ENCODE measurements at places on chromosomes 13 and 19.

DNA sequence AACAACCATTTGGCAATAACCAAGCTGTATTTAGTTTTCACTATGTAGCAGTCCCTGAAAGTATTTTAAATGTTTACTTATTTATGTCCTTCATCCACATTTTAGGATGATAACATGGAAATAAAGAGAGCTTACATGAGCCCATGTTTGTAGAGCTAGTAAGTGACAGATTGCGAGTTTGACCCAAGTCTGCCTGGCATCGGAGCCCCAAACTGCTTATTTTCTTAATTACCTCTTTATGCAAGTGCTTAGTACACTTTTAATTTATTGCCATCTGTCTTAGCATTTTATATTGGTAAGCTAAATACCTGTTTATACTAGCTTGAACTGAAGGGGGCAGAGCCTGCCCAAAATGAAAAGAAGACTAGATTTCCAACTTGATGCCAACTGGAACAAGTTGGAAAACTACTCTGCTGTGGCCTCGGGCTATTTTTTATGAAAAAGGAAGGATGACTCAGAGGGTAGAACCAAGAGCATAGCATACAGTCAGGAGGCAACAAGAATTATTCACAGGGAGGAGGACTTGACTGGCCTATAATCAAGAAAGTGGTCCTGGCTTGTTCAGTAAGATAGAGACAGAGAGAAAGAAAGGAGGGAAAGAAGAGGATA lies 150.2 kb downstream of the NDFIP2 start:
- peak; percentile 11 for DNase-seq

- no peak for DNase-seq
Observed at GRCh38 chr13:93953841-93954240, 525.6 kb downstream of the DCT start.

- DNase-seq: no peak
Observed at GRCh38 chr13:23059173-23059572, 121.6 kb upstream of the SGCG start.

- DNase-seq: no peak
Observed at GRCh38 chr19:1911995-1912394, 6.8 kb downstream of the ADAT3 start.

GRCh38 chr19:52700673-52701072 lies 34.2 kb downstream of the ZNF611 start:
- DNase-seq: no peak

- no peak for DNase-seq
Observed at GRCh38 chr13:51534041-51534817, 50.0 kb upstream of the WDFY2 start.

GRCh38 chr19:54106716-54107115 lies 4.1 kb downstream of the NDUFA3 start:
- no peak for DNase-seq

GRCh38 chr19:52689843-52690368 lies 44.9 kb downstream of the ZNF611 start:
- no peak for DNase-seq

- no peak for DNase-seq
Observed at GRCh38 chr19:28700176-28700575, 512.8 kb downstream of the UQCRFS1 start.

- peak; percentile 44 for DNase-seq
Observed at GRCh38 chr19:18322318-18322758, 538 bp downstream of the LSM4 start.

- DNase-seq: no peak
Observed at GRCh38 chr13:33281951-33282595, 3.5 kb downstream of the STARD13 start.

- no peak for DNase-seq
Observed at GRCh38 chr19:54650108-54650655, 12.6 kb upstream of the LILRB4 start.

DNA sequence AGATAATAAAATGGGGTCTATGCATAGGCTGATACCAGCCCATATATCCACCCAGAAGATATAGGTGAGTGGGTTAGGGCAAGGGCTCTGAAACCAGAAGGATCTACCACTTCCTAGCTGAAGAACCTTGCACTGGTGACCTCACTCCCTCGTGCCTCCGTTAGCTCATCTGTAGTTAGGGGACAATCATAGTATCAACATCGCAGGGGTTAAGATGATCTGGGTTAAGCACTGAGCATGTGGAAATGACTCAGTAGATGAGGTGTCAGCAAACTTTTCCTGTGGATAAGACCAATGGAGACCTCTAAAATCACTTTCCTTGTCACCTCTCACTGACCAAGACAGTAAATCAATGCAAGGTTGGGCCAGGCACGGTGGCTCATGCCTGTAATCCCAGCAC lies 30.5 kb downstream of the TNFSF14 start:
- DNase-seq: no peak

DNA sequence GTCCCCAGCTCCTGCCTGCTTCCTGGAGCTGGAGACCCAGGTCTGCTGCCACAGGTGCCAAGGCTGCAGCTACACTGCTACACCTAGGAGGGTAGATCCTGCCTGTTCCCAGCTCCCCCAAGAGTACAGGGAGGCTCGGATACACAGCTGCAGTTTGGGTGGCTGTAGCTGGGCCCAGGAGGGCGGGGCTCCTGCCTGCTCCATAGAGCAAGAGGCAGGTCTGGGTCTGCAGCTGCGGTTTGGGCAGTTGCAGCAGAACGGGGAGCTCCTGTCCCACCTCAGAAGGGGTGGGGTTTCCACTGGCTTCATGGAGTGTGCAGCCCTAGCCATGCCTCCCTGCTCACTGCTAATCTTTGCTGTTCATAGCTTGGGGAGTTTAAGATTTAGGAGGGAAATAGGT lies 199.0 kb downstream of the NUFIP1 start:
- no peak for DNase-seq

- DNase-seq: no peak
Observed at GRCh38 chr13:40383132-40383531, 283.3 kb downstream of the FOXO1 start.

GRCh38 chr13:39765801-39766463 lies 110.5 kb downstream of the COG6 start:
- peak; percentile 95 for DNase-seq

DNA sequence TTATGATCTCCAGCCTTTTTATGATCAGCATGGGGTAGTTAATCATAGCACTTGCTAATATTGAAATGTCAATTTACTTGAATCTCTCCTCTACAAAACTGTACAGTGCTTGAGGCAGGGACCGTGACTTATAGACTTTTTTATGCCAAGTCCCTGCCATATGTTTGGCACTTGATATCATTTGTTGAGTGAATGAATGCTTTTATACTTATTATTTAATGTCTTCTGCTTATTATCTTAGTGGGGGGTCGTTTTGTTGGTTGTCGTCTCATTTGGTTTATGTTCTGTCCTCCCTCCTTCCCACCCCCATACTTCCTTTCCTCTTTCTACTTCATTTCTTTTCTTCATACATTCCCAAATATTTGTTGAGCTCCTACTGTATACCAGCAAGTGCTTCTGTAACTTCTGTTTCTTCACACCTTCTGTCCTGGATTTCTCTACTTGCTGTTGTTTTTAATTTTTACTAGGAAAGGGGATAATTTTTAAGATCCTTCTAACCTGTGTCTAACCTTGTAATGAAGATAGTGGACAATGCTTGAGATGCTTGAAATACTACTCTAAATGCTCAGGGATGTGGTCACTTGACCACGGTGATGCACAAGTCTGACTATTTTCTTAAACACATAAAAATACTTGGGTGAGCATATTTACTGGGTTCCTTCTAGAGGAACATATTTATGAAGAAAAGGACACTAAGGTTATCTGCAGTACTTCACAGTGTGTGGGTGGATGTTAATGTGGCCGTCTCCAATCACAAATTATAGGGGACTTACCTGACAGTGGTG lies 223.8 kb downstream of the TDRD3 start:
- DNase-seq: no peak

Measured in COR-L47 (cell line).